ENCODE measurements at places on chromosomes 4 and X.

- no peak for DNase-seq
Measured at GRCh38 chrX:48540028-48540375, 488 bp downstream of the TBC1D25 start.

- DNase-seq: no peak
Measured at GRCh38 chrX:68376373-68376772, 56.9 kb downstream of the OPHN1 start.

DNA sequence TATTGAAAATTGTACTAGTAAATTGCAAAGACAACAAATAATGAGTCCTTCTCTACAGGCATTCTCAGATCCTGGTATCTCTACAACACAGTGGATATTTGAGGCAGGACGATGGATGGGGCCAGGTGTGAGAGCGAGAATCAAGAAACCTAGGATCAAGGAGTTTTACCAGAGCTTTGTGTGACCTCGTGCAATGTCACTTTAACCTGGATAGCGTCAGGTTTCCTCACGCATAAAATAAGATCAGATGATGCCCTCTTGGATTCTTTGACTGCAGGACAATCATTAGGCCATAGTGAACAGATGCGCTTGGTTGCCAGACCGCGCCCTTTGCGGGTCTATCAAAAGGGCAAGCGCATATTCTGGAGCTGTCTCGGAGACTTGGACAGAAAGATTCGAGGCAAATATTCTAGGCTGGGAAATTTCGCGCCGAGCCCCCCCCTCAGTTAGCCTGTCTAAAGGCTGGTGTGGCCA, 66.6 kb downstream of the FBXO8 start:
- DNase-seq: no peak

DNA sequence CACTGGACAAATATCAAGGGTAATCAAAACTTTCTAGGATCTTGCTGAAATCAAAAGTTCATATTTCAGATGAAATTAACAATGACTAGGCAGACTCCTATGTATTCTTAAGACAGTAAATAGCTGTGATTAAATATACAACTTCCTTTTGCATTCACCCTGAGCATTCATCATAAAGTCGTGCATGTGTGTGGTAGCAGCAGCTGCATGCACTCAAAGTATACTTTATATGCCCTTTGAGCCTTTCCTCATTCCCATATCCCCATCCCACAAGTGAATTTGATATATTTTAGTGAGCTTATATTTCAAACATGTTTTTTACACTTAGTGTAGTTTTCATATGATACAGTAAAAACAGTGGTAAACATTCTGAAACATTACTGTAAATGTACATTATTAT, 959.0 kb downstream of the C4orf33 start:
- DNase-seq: no peak

- no peak for DNase-seq
Measured at GRCh38 chrX:55342533-55343501, 78.1 kb upstream of the PAGE3 start.

GRCh38 chr4:39825090-39825489, 127.2 kb downstream of the UBE2K start:
- no peak for DNase-seq

GRCh38 chr4:145480257-145480656, 1.4 kb upstream of the SMAD1 start:
- no peak for DNase-seq

GRCh38 chr4:128338634-128339355, 51.2 kb upstream of the PGRMC2 start:
- peak; percentile 53 for DNase-seq

DNA sequence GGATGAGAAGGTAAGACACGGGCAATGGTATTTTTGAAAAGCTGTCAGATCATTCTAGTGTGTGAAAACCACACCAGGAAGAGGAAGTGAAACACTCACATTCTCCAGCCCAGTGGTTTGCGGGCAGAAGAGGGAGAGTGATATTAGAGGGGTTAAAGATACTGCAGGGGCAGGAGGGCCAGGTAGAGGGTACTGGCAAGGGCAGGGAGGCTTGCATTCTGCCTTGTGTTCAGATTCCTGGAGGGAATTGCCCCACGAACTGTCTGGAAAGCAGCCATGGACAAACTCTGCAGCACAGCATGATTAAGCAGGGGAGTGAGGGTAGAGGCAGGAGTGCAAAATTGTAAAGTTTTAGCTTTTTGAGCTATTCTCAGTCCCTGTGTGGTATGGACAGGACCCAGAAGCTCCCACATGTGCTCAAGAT, 30.9 kb downstream of the NIPAL1 start:
- no peak for DNase-seq

DNA sequence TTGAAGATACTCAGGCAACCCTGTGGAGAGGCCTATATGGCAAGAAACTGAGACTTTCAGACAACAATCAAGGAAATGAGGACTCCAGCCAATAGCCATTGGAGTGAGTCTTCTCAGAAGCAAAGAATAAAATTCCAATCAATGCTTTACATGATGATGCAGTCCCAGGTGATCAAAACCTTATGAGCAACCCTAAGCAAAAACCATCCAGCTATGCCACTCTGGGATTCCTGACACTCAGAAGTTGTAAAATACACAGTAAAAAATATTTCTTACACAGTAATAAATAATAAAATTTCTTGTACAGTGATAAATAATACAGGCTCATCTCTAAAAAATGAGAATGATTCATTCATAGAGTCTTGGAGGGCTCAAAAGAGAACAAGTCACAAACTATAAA, 150.6 kb downstream of the IL15 start:
- no peak for DNase-seq

GRCh38 chr4:140781596-140781995, 25.4 kb upstream of the TBC1D9 start:
- no peak for DNase-seq

DNA sequence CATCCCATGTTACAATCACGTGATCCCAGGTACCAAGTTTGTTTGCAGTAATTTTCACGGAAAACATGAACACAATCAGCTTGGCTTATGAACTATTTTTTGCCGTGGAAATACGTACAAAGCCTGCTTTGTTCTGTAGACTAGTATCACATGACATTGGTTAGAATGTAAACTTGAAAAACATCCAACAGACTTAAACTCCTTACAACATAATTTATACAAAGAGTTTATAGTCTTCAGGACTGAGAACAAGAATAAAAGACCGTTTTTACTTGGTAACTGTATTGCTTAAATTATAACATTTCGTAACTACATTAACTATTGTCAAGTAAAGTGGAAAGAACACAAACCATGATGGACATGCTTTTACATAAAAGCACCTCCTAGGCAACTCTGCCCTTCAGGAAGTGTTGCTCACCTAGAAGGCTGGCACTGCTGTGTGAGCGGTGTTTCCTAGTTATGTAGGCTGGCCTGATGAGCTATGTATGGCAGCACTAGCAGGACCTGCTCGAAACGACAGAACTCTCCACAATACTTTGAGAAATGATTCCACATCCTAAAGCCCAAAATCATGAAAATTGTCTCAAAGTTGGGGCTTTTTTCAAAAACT, 41.8 kb upstream of the WDR1 start:
- DNase-seq: peak; percentile 10

GRCh38 chr4:41296995-41297394, 40.3 kb downstream of the UCHL1 start:
- no peak for DNase-seq

GRCh38 chr4:182577411-182577810, 334.2 kb downstream of the TENM3 start:
- DNase-seq: no peak
